Stimulated activated CD8-positive, alpha-beta memory T cell treated with anti-CD3 and anti-CD28 coated beads, Interleukin-7, amount 100 ng/mL, for 1 hour (primary cell): ENCODE measurements at places on chromosomes 3 and 15.

DNA sequence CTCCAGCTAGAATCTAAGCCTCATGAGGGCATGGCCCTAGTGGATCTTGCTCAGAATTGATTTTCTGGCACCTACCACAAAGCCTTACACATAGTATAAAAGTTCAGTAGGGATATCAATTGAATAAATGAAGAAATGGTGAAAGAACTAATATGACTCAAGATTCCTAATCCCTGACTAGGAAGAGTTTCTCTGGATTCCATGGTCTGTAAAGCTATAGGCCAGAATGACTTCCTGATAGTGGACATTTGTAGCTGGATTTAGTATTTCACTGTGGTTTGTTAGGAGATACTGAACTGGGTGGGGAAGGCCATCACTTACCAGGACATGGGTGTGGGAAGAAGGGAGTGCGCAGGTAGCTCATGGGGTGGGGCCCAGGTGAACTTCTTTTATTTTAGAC, 168.9 kb downstream of the RAP2B start:
- DNase-seq, result no peak

GRCh38 chr3:58581328-58582091, 4.3 kb upstream of the FAM107A start:
- DNase-seq, result no peak

DNA sequence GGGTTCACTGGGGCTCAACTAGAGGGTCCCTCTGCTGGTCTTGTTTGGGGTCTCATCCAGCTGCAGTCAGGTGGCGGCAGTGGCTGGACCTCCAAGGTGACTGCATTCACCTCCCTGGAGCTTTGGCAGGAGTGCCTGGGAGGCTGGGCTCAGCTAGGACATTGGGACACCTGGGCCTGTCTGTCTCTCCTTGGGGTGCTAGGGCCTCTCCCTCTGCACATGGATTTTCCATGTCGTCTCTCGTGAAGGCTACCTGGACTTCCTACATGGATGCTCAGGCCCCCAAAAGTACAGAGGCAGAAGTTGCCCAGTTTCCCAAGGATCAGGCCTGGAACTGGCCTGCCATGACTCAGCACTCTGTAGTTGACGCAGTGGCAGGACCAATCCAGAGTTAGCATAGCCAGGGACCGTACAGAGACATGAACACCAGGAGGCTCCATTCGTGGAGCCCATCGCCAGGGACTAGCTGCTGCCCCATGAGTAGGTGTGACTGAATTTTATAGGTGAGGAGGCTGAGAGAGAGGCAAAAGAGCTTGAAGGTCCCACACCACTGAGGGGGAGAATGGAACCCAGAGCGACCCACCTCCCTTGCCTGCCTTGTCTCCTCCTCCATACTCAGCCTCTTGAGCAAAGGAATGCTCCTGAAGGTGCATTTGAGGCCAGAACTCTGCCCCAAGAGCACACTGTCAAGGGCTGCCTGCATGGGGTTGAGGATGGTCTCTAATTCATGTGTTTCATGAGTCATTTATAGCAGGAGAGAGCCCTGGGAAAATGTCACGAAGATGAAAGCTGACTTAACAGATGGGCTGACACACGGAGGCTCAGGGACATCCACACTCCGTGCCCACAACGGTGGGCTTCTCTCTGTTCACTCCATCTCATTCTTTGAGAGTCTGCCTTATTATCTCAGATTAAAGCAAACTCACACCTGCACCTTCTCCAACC, 13.0 kb upstream of the ALDH1A3 start:
- DNase-seq, result no peak

GRCh38 chr15:59998305-59998949, 5.7 kb upstream of the FOXB1 start:
- no peak for DNase-seq

DNA sequence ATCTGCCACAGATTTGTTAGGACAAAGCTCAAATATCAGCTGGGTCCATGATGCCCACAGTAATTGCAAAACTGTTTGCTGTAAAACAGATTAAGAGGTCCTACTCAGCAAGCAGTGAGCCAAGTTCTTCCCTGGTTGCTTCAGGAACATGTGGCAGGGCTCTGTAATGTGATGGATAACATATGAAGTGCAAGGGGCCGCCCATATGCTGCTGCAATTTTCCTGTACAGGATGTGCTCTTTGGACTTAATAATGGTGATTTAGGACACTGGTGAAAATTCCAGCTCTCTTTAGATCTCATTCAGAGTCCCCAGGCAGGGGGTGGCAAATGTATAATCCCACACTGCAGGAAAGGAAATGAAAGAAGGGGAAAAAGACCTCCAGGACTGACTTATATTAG, 289.4 kb downstream of the LSAMP start:
- no peak for DNase-seq

- DNase-seq, result no peak
Observed at GRCh38 chr15:92452143-92452542, 58.5 kb downstream of the ST8SIA2 start.

GRCh38 chr3:139281522-139282196, 62.2 kb upstream of the MRPS22 start:
- no peak for DNase-seq

DNA sequence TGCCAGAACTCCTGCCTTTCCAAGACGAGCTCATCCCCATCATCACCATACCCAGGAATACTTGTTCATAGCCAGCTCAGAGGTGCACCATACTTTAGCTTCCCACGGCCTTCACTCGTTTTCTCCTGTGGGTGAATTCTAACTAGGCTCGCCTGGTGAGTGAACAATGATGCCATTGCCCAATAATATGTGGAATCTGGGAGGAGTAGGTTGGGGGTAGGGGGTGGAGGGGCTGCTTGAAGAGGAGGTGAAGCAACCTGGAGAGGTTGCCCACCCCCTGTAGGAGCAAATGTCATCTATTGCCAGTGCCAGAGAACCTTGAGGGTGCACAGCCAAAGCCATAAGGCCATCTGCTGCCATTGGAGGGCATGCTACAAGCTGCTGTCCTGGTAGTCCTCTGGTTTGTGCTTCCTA, 592 bp upstream of the ZNF445 start:
- no peak for DNase-seq

- no peak for DNase-seq
Observed at GRCh38 chr3:55860049-55860721, 373.1 kb upstream of the WNT5A start.

GRCh38 chr3:122942239-122942638, 85.3 kb downstream of the SEMA5B start:
- no peak for DNase-seq

DNA sequence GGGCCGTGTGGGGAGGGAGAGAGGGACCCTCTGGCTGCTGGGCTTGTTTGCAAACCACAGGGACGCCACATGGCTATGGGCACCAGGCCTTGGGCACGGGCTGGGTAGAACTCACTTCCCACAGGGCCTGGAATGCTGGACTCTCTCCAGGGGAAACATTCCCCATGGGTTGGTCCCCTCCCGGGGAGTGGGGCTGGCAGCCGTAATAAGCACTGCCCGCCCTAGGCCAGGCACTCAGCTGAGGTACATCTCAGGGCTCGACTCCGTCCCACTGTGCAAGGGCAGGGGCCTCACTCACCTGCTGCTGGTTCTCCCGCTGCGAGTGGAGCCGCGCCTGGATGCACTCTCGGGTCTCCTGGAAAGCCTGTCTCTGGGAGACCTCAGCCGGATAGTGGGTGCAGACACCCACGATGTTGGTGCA, 96.7 kb downstream of the ADCY5 start:
- DNase-seq, result no peak

GRCh38 chr3:152497457-152497856, 228.7 kb downstream of the MBNL1 start:
- no peak for DNase-seq

DNA sequence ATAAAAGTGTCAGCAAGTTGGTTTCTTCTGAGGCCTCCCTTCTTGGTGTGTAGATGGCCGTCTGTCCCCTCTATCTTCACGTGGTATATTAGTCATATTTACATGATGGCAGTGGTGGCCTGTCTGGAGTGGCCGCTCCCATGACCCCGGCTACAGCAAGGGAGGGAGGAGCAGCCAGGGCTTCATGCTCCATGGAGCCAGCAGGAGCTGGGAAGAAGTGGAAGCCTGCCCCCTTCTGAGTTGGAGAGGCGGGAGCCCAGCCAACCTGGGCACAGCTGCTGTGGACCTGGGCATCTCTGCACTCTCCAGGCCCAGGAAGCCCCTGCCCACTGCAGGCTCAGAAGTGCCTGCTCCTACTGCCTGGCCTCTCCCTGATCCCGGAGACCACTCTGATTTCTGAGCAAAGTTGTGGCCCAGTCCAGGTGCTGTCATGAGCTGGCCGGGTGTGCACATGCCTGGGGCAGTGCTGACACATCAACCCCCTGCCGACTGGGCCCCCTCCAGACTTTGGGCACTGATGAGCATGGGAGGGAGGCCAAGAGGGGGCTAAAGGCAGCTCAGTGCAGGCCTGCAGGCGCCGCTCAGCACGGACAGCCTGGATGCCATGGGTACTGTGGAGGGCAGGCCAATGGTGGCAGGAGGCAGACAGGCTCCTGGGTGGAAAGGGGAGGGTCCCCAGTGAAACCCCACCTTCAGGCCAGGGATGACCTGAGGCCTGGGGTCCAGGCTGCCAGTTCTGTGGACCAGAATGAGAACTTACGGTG, 84.8 kb downstream of the SERPINI1 start:
- DNase-seq, result no peak

- DNase-seq, result no peak
Observed at GRCh38 chr3:190281308-190282051, 40.8 kb downstream of the CLDN1 start.

- no peak for DNase-seq
Observed at GRCh38 chr3:149673393-149673792, 15.6 kb upstream of the WWTR1 start.

GRCh38 chr3:177150218-177150916, 46.9 kb downstream of the TBL1XR1 start:
- DNase-seq, result no peak

DNA sequence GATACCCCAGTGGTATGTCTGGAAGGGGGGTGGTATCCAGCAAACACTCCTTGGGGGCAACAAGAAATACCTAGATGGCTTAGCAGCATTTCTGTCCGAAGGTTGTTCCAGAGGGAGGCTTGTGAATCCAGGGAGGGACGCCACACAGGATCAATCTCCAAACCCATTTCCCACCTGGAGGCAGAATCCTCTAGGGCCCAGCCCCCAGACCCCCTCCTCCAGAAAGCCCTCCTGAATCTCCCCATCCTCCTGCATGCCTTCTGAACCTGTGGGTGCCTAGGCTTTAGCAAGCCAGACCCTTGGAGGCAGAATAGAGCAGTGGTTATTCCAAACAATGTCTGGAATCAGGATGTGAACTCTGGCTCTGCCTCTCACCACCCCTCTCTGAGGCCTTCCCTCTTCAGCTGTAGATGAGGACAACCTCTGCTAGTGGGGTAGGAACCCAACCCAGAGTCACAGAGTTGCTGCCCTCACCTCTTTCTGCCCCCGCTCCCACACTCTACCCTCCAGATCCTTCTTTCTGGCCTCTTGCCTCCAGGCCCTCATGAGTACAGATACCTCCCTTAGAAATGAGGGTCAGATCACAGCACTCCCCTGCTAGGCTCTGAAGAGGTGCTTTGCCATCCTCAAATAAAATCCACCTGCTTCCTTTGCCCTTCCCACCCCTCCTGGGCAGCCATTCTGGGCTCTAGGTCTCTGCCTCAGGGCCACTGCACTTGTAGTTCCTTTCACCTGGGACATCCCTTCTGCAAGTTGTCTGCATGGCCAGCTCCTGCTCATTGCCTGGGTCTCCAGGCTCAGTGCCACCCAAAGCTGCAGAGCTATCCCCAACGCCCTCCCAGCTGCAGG, 8.1 kb downstream of the CISH start:
- DNase-seq, result no peak
